ENCODE measurements at places on chromosomes 11 and 22.
A peak's percentile ranks its signal among the peaks of the same experiment; 100 is the strongest.

DNA sequence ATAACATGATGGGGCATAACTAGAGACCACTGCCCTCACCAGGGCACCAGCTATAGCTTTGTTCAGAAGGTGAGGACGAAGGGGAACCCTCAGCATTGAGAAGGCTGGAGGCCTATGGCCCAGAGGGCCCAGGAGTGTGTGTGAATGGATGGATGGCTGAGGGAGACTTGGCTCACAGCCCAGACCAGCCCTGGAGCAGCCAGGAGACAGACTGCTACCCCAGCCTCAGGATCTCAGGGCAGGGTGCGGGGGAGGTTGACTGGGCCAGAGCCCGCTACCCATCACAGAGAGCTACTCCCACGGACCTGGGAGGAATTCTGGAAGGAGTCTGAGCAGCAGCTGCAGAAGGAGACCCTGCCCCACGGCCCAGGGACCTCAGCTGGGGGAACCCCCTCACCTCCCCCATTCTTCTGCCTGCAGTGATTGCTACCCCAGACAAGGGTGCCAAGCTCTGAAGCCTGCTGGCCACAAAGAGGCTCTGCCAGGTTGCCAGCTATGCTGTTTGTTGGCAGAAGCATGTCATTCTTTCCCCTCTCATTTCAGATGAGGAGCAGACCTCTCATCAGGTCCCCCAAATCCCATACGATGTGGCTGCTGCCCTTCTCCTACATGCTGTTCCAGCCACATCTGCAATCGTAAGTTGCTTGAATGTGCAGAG, 5.4 kb upstream of the CSDC2 start:
- no peak for ATAC-seq

DNA sequence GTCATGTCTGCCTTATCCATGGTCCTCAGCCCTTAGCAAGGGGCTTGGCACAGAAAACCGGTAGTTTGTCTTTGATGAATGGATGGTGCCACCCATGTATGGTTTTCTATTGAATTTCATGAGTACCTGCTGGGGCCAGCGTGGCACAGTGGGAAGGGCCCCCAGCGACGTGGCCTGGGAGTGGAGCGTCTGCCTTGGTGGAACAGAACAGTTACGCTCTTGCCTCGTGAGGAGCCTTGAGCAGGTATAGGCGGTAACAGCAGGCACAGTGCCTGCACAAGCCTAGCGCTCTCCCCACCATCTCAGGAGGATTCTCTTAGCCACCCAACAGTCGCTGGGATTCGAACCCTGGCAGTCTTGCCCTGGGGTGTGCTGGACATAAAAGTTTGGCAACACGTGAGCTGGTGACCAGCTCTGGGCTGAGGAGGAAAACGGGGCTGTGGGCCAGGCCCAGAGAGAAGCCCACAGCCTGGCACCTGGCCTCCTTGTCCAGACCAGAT, 3.0 kb upstream of the SSH3 start:
- no peak for ATAC-seq

DNA sequence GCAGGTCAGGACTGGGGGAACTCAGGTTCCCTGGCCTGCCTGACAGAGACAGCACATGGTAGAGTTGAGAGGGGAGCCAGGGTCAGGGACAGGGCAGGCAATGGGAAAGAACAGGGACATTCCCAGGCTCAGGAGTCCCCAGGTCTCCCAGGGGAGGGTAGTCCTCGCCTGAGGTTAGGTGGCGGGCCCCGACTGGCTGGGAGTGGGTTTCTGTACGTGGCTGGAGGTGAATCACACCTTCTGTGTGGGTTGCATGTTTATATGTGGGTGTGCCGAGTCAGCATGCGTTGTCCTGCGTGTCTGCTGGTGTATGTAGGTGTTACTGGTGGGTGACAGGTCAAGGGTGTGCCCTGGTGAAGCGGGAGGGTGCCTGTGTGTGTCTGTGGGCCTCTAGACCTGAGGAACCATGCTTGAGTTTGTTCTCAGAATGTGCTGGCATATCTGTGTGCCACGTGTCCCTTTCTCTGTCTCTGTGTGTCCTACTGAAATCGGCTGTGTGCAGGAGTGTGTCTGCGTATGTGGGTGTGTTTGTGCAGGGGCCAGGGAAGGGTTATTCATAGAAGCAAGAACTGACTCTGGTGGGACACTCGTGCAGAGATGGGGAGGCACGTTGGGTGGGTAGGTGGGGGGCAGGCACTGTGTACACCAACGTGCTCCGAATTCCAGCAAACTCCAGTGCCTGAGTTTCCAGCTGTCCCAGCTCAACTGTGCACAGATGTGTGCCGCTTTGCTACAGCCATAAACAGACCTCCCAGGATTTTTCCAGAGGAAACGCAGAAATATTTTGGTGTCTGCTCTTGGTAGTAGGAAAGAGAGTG, 23.8 kb upstream of the OAF start:
- ATAC-seq: peak; percentile 75

DNA sequence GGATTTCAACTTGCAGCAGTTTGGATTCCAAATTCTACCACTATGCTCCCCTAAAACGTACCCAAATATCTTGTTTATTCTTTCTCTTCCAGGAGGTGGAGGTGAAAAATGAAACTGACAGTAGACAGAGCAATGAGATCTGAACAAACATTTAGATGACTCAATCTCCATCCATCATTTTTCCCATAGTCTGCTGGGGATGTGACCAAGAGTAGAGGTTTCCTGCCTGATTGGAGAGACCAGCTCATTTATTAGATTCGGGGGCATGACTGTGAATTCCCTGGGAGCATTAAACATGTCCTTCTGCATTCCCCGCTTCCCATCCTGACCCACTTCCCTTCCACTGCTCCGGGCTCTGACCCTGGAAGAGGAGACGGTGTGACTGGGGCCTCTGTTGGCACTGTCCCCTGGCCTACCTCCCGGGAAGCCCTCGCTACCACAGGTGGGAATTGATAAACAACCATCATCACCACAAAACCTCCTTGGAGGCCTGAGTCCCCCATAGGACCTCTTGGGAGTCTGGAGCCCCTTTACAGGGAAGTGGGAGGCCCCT, 20.3 kb downstream of the DKK3 start:
- ATAC-seq: no peak

GRCh38 chr11:86184728-86185380, 59.7 kb upstream of the EED start:
- no peak for ATAC-seq

- ATAC-seq: no peak
Measured at GRCh38 chr22:26174280-26174679, 5.0 kb downstream of the SEZ6L start.

DNA sequence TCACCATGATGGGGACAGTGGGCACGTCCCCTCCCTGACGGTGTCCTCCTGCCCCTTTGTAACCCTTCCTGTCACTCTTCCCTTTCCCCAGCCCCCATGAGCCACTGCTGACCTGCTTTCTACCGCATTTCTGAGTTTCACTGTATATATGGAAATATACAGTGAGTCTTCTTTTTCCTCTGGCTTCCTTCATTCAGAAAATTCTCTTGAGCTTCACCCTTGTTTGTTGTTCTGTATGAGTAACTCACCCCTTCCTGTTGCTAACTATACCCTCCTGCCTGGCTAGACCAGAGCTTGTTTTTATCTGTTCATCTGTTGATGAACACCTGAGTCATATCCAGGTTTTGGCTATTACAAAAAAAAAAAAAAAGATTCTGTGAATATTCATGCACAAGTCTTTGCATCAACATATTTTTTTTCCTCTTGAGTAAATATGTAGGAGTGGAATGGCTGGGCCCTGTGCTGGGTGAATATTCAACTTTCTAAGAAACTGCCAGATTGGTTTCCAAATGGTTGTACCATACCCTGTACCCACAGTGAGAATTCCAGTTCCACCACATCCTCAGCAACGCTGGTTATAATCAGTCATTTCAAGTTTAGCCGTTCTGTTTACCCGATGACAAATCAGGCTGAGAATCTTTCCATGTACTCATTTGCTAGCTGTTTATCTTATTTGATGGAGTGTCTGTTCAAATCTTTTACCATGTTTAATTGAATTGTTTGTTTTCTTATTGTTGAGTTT, 62.0 kb downstream of the IGF2 start:
- no peak for ATAC-seq

DNA sequence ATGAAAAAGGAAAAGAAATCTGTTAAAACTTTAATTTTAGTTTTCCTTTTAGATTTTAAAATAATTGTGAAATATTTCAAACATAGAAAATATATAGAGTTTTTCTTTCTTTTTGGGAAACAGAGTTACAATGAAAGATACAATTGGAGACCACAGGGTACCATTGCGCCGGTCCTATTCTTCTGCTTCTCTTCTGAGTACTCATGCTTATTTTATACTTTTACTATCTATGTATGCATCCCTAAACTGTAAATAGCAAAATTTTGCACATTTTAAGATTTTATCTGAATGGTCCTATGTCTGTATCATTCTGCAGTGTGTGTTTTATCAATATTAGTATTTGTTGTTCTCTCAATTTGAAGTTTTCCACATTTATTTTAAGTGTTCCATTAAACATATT, 65.0 kb downstream of the EHF start:
- no peak for ATAC-seq

DNA sequence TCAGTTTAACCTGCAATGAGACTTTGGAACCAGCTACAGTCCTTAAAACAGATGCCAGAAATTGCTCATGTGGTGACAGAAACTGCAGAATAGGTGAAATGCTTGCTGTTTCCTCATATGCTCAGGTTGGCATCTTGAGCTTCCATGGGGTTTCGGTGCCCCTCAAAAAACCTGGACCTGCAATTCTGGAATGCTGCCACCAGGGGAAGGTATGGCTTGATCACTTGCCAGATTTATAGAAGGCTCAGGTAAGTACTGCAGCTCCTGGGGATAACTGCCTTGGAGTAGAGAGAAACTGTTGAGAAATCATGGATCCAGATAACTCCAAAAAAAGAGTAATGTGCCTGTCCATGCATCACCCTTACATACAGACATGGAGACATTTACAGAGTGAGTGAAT, 113.0 kb downstream of the CTTN start:
- ATAC-seq: no peak

DNA sequence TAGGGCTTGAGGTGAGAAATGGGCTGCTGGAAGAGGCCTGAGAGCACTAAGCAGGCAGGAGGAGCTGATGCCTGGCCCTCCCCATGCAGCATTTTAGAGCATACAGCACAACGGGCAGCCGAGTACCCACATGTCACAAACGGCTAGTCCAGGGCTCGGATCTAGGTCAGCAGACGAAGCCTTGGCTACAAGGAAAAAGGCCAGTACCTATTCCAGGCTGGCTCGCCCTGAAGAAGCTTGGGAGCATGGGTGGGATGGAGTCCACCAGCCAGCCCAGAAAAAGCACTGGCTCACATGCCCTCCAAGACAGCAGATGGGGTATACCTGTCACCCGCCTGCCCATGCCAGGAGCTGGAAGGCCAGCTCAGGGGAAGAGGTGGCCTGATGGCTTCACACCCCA, 9.6 kb downstream of the UFD1 start:
- no peak for ATAC-seq

GRCh38 chr11:2100361-2101170, 38.6 kb downstream of the IGF2 start:
- peak; percentile 3 for ATAC-seq

DNA sequence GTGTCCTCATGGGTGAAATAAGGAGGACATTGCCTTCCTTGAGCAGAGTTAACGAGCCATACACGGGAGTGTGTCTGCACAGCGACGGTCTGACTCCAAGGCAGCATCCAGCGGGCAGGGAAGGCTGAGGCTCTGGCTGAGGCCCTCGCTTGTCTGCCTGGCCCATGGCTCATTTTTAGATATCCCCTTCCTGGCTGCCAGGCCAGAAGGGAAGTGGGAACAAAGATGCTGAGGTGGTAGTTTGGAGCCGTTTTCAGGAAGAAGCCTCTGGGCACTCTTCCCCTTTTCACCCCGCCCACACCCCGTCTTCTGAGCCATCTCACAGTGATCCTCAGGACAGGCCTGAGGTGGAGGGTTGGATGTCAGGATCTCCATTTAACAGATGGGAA, 3.0 kb upstream of the SLCO2B1 start:
- no peak for ATAC-seq

- no peak for ATAC-seq
Measured at GRCh38 chr11:44831605-44832394, 105.0 kb downstream of the TSPAN18 start.

DNA sequence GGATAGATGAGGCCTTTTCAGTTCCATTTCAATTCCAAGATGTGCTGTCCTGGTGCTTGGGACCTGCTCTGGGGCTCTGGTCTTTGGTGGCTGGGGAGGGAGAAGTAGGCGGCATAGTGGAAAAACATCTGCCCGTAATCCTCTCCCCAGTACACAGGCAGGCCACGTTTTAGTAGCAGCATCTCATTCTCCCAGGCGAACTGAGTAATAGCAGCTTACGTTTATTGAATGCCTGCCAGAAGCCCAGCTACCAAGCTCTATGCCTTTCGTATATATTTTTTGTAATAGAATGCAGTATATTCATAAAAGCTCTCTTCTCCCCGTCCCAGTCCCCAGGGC, 11.4 kb downstream of the ACO2 start:
- no peak for ATAC-seq

DNA sequence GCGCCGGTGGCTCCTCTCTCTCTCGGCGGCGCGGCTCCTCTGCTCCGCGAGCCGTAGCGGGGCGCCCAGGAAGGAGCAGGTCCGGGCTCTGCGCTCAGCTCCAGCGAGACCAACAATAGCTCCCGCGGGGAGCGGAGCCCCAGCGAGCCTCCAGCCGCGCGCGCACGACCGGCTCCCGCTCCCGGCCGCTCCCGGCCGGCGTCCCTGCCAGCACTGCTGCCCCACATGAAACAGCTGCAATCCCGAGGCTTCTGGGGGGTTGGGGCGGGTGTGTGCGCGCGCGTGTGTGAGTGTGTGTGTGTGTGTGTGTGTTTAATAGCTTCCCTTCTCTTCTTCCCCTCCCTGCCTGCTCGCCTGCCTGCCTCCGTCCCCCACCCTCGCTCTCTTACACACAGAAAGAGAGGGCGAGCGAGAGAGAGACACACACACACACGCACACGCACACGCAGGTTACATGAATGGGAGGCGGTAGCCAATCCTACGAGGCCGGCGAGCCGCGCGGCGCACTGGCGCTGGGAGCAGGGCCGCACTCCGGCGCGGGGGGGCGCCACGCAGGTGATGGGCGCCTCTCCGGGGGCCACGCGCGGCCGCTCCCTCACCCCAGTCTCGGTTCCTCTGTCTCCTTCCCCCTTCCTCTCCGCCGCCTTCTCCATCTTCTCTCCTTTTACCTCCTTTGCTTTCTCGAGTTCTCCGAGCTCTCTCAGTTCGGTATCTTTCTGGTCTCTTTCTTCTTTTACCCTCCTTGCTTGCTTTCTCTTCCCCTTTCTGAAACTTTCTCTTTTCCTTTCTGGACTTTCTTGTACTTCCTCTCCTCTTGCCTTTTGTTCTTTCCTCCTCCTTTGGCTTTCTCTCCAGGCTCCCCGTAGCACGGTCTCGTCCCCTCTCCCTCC, at the start of gene TENM4:
Gene TENM4, minus strand, starts transcription at position 460 of the 890 bp plus-strand sequence. CDS start 371,086 bp downstream, outside the sequence.
- peak; percentile 88 for ATAC-seq

DNA sequence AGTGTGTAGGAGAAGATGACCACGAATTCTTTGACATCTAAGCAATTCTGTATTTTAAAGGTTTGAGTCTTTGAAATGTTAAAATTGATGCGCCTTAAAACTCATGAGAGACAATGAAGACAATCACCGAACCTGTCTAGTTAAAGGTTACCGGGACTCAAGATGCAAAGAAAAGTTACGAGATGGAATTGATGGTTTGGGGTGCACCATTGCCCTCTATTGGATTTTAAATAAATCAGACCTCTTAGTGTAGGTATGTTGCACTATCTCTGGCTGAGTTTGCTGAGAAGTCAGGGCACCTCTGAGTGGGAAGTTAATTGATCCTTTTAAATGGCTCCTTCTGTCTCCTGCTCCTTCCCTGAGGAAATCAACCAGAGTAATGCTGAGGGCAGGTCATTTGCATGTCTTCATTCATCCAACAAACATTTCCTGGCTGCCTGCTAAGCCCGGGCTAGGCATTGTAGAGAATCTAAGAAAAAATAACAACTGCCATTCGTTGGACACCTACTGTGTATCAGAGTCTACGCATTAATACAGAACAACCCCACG, 19.4 kb upstream of the TMA7B start:
- peak; percentile 68 for ATAC-seq
